ENCODE measurements at places on chromosomes 4 and X.

- DNase-seq, result no peak
Measured at GRCh38 chrX:121832446-121832845, 785.0 kb downstream of the GLUD2 start.

- DNase-seq, result no peak
Measured at GRCh38 chr4:118813561-118813960, 22.4 kb downstream of the SEC24D start.

DNA sequence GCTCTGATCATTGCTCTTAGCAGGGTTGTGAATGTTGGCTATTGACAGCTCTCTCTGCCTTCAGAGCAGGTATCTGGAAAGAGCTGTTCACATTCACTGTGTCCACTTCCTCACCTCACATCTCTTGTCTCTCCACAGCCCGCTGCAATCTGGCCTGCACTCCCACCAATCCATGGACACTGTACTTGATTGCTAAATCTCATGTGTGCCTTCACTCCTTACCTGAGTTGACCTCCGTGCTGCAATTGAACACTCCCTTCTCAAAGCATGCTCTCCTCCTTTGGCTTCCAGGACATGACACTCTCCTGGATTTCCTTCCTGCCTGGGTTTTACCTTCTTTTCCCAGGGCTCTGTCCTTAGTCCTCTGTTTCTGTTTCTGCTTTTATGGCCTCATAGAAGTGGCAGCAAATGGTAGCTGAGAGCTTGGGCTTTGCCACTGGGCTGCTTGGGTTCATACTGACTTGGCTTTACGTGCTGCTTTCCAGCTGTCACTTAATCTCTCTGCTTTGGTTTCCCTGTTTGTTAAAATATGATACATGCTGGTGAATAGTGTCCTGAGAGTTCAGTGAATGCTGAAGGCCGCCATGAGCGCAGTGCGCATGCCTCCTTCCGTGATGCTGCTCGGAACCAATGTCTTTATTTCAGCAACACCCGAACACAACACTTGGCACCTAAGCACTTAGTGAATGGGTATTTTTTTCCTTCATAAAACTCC, 29.5 kb downstream of the DCUN1D4 start:
- DNase-seq, result no peak

- no peak for DNase-seq
Measured at GRCh38 chrX:23381099-23382087, 46.7 kb downstream of the PTCHD1 start.

- DNase-seq, result no peak
Measured at GRCh38 chrX:38262715-38263620, 42.3 kb upstream of the SRPX start.

DNA sequence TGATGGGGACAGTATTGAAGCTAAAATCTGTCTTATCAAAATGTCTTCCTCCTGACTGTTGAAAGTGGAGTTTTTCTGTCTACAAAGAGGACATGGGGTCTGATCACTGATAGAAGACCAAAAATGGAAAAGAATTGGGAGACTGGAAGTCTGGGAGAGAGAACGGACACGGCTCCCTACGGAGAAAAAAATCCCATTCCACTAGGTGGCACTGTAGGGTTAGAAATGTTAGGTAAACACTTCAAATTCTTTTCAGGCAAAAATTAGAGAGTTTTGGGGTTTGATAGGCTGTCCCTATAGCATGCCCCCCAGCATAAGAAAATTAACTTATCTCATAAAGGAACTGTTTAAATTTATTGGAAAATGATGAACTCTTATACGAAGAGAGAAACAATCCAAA, 200.5 kb downstream of the FAM133A start:
- no peak for DNase-seq

GRCh38 chr4:99983289-99983943, 33.3 kb upstream of the H2AZ1 start:
- no peak for DNase-seq

GRCh38 chr4:132059227-132059626, 1089.9 kb upstream of the PCDH10 start:
- no peak for DNase-seq

GRCh38 chr4:93414041-93414550, 414.5 kb upstream of the ATOH1 start:
- no peak for DNase-seq

DNA sequence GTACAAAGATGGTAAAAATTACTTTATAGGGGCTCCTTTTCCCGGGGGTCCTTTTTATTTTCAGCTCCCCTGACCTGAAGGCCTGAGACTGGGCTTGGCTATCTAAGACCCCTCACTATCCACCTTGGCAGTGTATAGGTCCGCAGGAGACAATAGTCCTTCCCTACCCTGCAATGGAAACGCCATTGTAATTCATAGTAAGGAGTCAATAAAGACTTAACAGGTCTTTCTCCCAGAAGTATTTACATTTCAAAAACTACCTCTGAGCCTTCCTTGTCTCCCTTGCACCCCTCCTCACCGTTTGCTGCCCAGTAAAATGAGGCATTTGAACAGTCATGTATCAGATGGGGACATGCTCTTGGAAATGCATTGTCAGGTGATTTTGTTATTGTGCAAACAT, 401.2 kb upstream of the CNKSR2 start:
- no peak for DNase-seq
